ENCODE measurements at places on chromosomes 3 and 15. TPM values are rescaled to one million over a fixed set of nuclear protein-coding genes. Genes with fewer than 3 reads are reported as not detected.

DNA sequence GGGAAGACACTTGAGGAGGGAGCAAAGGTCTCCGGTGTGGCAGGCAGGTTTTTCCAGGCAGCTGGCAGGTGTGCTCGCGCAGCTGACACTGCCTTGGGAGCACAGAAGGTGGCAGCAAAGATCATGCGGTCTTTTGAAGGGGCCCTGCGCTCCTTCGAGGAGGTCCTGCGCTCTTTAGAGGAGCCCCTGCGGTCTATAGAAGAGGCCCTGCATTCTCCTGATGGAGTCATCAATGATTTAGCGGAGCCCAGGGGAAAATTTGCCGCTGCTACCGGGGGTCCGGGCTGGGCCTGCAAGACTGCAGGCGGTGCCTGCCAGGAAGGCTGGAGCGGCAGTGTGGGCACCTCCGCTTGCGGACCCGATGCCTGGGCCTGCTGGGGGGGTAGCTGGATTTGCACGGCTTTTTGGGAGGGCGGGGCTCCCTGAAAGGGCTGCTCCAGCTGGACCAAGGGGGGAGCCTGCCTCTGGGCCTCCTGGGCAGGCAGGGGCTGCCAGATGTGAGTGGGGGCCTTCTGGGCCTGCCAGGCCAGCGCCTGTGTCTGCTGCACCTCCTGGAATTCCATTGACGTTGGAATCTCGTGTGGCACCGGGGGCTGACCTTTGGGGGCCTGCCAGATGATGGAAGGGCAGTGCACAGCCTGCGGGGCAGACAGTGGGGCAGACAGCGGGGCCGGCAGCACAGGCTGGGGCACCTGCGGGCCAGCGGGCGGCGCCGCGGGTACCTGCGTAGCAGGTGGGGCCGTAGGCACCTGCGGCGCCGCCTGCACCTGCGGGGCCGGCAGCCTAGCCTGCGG is 2.1 kb downstream of the MAGEL2 start:
- DNase-seq, result no peak

The IL1RAP gene
- 6.4 TPM for total RNA-seq

- no peak for DNase-seq
These were observed 31.6 kb downstream of the CFAP44 start for GRCh38 chr3:113409676-113410075.

- DNase-seq, result no peak
These were observed 62.8 kb upstream of the UTS2B start for GRCh38 chr3:191393146-191393545.

GRCh38 chr3:178480274-178480673 is 56.0 kb upstream of the KCNMB2 start:
- no peak for DNase-seq

The CCR4 gene
- total RNA-seq, result not detected

GRCh38 chr3:56379723-56380287 is 88.5 kb downstream of the ERC2 start:
- no peak for DNase-seq

The NANOGP8 gene
- not detected for total RNA-seq

- peak; percentile 82 for DNase-seq
These were observed 639 bp downstream of the FOXP1 start for GRCh38 chr3:71582612-71583565.

DNA sequence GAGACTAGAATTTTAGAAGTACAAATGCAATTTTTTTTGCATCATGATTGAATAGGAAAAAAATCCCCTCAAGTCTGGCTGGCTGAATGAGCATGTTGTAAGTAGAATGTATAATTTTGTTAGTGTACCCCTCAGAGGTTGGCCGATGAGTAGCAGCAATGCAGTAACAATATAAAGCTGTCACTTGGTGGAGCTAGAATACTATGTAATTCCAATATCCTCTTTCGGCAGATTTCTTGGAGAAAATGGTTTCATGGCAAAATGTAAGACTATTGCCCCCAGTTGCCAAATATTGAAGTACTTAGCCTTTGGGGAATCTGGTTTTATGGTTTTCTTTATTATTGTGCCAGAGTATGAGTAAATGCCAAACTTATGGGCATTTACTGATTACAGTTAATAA is 39.8 kb upstream of the SGO1 start:
- DNase-seq, result no peak

The IL17RB gene
- total RNA-seq, result 2.4 TPM

- DNase-seq, result no peak
These were observed 51.7 kb downstream of the SLC6A6 start for GRCh38 chr3:14453876-14454638.

DNA sequence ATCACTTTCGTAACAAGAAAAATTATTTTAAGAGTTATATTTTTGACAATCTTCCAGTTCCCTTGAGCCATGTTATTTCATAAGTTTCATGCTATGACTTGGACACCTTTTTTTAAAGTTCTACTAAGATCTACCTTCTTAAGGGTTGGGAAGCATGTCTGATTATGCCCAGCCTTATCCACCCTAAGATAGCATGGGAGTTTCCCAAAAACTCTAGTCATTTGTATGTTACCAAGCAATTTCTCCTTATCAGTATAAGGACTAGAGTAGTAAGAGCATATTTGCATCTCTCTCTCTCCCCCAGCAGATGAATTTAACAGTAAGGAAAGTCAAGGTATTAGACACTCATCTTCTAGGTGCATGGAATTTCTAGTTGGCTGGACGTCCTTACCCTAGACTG is 85.1 kb upstream of the NTRK3 start:
- DNase-seq, result no peak

GRCh38 chr3:10320320-10320677 is 613 bp downstream of the SEC13 start:
- DNase-seq, result no peak

All from MG63 (cell line).